ENCODE measurements at places on chromosomes 6 and 20.

DNA sequence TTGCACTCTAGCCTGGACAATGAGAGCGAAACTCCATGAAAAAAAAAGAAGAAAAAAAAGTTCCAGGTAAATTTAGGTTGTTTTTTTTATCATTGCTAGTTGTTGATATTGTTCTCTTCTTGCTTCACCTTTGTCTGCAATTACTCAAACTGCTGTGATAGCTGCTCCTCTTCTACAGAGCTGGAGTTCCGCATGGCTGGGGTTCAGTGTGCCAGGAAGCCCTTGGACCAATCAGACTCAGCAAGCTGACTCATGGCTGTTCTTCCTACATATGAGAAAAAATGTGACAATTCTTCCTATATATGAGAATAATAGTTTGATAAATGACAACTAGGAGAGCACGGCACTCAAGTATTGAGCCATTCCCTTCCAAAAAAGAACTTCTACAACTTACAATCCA is 28.4 kb downstream of the DPPA5 start:
- no peak for DNase-seq

GRCh38 chr6:54096811-54097210 is 14.4 kb upstream of the MLIP start:
- DNase-seq, result no peak

- no peak for DNase-seq
Measured at GRCh38 chr6:99589290-99589672, 17.4 kb upstream of the PRDM13 start.

DNA sequence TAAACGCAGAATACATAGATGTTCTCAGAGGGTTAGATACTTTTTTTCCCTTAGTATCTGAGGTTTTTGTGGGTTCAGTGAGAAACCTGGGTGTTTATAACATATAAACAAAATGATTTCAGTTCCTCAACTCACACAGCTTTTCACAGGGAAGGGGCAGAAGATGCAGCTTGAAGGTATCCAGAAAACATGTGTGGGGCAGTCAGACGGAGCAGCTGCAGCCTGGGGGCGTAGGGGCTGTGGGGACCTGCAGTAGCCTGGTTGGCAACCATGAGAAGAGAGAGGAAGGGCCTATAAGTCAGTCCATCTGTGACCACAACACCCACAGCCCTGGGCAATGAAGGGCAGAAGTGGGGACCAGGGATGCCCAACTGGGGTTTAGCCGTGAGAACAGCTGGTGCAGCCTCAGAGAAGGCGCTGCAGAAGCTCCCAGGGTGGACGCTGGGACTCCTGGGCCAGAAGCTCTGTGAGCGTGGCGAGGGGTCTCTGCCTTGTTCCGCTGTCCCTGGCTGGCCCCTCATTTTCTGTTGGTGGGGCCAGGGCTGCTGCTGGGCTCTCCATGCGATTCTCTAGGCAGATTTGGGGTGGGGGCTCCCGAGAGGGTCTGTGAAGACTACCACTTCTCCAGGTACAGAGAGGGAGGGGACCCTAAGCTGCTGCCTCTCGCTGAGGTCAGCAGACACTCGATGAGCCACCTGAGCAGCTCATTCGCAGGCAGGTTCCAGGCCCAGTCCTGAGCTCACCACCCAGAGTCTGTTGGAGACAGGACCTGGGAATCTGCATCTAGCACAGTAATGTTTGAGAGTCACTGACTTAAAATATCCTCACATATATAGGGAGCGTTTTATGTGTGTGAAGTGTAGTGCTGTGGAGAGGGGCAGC is 181.2 kb downstream of the ZDHHC14 start:
- DNase-seq, result no peak

GRCh38 chr6:129133770-129134192 is 250.8 kb downstream of the LAMA2 start:
- no peak for DNase-seq

All from hematopoietic multipotent progenitor cell treated with erythropoietin and hydrocortisone succinate and interleukin-3 and kit ligand, for 17 days (in vitro differentiated cells).